ENCODE measurements at places on chromosomes 2 and 18.

GRCh38 chr2:196046123-196046917 lies 22.3 kb downstream of the DNAH7 start:
- no peak for DNase-seq

GRCh38 chr2:117834992-117835391 lies 20.5 kb downstream of the DDX18 start:
- no peak for DNase-seq

- DNase-seq = no peak
These were observed 582.4 kb upstream of the RAB6C start for GRCh38 chr2:129396980-129397599.

GRCh38 chr2:135909976-135910375 lies 33.7 kb upstream of the MCM6 start:
- DNase-seq = no peak

- DNase-seq = no peak
These were observed 133.1 kb downstream of the ADCYAP1 start for GRCh38 chr18:1037776-1038175.

DNA sequence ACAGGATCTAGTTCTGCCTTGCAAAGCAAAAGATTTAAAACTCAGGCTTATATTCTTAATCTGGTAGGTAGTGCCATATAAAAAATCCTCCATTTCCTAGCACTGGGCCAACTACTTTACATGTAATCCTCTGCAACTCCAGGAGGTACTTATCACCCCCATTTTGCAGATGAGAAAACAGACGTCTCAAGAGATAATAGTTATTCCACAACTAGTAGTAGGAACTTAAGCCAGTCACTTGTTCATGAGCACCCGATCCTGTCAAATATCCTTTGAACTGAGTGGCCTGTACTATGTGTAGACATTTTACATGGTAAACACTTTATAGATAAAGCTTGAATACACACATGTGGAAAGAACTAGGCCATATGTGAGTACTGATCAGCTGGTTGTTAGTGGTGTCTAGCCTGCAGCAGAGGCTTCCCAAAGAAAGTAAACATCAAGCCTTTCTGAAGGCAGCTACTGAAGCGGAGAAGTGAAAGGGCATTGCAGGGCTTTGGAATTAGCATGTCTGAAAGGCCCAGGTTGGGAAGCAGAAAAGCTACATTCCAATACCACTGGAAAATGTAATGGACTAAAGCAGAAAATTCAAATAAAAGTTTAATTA lies 48.0 kb downstream of the NAB1 start:
- DNase-seq = no peak

- DNase-seq = no peak
These were observed 171.9 kb downstream of the KLHL29 start for GRCh38 chr2:23556929-23557328.

DNA sequence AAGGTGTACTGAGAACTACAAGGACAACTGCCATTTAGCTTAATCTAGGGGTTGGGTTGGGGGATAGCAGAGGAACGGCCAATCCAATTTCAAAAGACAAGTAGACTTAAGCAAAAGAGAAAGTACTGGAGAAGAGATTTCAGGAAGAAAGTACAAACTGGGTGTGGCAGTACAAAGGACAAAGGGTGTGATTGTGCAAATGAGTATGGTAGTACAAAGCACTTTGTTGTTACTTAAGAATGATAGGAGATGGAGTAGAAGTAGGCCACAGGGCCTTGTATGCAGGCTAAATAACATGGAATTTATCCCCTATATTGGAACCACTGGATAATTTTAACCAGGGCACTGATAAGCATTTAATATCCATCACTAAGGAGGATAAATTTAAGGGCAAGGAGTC lies 4.7 kb upstream of the ORC2 start:
- no peak for DNase-seq

DNA sequence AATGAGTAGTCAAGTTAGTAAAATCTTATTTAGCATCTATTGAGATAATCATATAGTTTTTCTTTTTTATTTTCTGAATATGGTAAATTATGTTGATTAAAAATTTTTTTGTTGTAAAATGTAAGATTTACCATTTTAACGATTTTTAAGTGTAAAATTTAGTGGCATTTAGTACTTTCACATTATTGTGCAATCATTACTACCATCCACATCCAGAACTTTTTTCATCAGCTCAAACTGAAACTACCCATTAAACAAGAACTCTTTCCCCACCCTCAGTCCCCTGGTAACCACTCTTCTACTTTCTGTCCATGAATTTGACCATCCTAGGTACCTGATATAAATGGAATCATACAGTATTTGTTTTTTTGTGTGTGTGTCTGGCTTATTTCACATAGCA lies 11.1 kb downstream of the RAB3GAP1 start:
- no peak for DNase-seq

- no peak for DNase-seq
These were observed 18.1 kb downstream of the CALCRL start for GRCh38 chr2:187429989-187430388.

- no peak for DNase-seq
These were observed 1.3 kb downstream of the DUSP28 start for GRCh38 chr2:240561325-240561971.

GRCh38 chr2:191999101-191999841 lies 152.4 kb upstream of the CAVIN2 start:
- no peak for DNase-seq

GRCh38 chr2:96916156-96916630 lies 46.3 kb upstream of the SEMA4C start:
- DNase-seq = no peak

DNA sequence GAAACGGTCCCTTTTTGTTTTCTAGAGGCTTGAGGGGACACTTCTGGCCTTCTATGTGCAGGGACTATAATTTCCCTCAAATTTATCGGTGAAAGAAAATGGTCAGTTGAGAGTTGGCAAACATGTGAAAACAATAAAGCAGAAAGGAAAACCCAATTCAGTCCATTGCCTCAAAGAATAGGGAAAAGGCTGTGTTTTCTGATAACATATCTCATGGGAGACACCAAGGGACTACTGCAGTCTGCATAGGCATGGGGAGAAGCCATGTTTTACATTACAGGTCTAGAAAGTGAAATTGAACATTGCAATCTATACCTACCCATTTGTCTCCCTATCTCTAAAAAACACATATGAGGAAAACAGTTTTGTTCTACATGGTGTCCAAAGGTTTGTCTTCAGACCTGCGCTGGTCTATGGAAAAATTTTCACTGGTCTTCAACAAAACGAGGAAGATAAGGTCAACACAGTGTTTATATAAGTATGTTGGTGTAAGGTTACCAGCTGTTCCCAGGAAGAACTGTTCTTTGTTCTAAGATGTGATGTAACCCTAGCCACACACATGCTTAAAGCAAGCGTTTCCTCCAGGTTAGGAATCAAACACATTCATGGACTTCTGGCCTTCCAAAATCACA lies 179.7 kb downstream of the MREG start:
- no peak for DNase-seq

- no peak for DNase-seq
These were observed 16.0 kb upstream of the ST8SIA3 start for GRCh38 chr18:57336343-57336742.

GRCh38 chr2:134412639-134412999 lies 158.7 kb downstream of the MGAT5 start:
- DNase-seq = no peak

- no peak for DNase-seq
These were observed 22.1 kb upstream of the IGFBP5 start for GRCh38 chr2:216717491-216717901.

Measured in stimulated activated CD4-positive, alpha-beta T cell treated with anti-CD3 and anti-CD28 coated beads, Interleukin-12 subunit alpha, Interleukin-12 subunit beta, amount 100 ng/mL, for 24 hours (primary cell).